LoVo (cell line): ENCODE measurements at places on chromosomes 2 and 18.

DNA sequence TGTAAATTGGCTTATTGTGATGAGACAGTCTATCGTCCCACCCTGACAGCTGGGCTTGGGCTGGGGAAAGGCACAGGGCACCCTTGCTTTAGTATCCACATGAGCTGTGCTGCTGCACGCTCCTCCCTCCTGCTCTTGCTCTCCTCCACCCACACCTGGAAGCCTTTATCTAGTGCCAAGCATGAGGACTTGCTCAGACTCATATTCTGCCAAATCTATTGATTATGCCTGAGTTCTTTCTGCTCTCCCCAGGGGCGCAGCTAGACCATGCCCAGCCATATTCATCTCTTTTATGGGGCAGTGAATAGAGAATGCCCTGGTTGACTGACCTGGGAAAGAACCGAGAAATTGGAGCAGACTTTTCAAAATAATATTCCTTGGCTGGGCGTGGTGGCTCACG lies 29.0 kb upstream of the DPYSL5 start:
- DNase-seq, result no peak

- peak; percentile 54 for DNase-seq
These were observed 168.1 kb upstream of the NCK2 start for GRCh38 chr2:105576440-105577241.

DNA sequence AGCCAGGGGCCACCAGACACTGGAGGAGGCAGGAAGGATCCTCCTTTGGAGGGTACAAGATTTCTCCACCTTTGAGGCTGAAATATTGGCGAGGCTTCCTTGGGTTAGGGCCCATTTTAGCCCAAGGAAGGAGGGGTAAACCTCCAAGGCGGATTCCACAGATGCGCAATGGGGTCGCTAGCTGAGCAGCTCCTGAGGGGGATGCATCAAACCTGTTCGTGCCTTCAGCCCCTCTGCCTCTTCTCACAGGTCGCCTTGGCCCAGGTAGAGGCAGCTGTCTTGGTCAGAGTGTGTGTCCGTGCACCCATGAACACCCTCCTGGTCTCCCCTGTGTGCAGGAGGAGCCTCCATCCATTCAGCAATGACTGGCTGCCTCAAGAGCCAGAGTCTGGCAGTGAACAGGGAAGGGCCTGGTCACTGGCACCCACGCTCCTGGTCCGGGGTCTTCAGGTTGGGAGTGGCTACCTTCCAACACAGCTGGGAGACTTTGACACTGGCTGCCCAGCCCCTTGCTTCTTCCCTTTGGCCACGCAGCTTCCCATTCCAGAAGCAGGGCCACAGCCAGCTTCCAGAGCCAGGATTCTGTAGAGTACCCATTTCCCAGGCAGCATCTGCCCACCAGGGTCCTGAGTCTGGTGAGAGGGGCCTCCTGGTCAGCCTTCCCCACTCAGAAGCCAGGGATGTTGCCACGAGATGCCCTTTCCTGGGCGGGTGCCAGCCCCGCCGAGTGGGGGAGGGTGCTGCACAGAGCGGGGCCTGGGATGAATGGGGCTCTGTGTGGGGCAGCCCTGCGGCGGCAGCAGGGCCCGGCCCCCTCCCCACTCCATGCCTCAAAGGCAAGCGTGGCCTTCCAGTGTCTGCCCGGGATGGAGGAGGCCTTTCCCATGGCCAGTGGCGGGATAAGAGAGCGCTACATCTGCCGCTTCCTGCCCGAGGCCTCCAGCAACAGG lies 95.8 kb upstream of the GPC1 start:
- DNase-seq, result no peak

DNA sequence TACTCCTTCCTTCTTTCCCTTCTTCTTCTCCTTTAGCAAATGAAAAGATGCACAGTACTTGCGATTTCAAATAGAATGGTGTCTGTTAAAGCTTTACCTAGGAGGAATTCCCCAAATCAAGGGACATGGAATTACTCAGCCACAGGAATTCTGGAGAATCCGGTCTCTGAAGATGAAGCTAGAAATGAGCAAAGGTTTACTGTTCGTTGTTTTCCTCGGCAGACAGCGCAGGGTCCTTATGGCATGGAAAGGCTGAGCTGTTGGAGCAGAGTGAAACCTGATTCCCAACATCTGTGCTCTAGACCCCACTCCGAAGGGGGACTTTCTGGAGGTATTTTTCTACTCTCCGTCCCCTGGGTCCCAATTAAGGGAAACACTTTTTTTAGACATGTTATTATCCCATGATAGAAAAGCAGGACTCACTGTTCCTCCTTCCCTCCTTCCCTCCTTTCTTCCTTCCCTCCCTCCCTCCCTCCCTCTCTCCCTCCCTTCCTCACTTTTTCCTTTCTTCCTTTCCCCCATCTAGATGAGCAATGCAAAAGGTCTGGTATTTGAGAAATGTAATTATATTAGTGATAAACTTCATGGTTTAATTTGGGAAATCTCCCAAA lies 47.1 kb downstream of the CDCA7 start:
- peak; percentile 12 for DNase-seq

DNA sequence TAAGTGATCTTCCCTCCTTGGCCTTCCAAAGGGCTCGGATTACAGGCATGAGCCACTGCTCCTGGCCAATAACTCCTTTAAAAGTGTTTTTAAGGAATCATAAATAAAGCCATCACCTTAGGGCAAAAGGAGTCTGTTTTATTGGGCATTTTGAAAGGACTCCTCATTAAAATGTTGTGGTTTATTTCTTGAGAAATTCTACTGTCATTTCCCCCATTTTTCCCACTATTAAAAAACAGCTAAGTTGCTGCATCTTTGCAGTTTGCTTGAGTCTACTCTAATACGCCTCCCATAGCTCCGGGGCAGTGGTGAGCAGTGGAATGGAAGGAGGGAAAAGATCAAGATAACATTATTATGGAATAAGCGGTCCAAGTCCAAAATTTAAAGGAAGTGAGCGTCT lies 293.2 kb downstream of the PIEZO2 start:
- no peak for DNase-seq
